ENCODE measurements at places on chromosomes 12 and 14.

GRCh38 chr14:76271041-76271755, 104.7 kb upstream of the ESRRB start:
- no peak for DNase-seq

DNA sequence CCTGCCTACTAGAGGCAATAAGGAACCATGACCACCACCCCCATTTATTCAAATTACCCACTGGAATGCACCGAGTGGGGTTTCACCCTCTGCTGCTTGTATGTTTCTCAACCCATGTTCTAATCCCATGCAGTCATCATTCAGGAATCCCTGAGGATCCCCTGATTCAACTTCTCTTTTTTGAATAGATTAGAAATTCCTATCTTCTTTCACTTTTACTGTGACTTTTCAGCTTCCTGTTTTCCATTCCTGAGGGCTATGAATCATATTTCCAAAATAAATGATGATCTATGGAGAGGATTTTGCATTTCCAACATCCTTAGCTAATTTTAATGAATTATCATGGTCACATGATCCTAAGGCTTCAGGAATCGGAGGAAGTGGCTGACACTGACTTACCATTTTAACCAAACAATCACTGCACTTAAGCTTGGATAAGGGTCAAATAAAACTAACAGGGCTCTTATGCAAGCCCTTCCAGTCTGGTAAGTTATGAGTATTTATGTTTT, 19.4 kb upstream of the P2RX4 start:
- DNase-seq, result peak; percentile 94

GRCh38 chr12:67355428-67356379, 86.5 kb downstream of the CAND1 start:
- DNase-seq, result peak; percentile 40

DNA sequence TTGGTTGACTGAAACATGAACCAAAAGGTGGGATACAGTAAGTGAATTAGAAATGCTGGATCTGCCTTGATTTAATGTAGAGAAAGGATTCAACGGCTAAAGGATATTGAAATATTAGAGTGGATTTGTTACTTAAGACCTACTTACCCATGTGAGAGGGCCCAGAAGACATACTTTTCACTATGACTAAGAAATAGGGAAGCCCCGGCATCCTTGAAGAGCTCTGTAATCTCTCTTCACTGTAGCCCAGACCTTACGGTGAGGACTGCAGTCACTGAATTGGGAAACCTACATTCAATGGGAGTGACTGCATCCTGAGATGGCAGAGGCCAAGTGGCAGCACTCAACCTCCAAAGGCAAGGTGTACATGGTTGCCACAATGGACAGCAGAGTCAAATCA, 52.5 kb downstream of the KANSL2 start:
- no peak for DNase-seq

GRCh38 chr12:6199531-6200255, 507 bp upstream of the CD9 start:
- DNase-seq, result no peak

DNA sequence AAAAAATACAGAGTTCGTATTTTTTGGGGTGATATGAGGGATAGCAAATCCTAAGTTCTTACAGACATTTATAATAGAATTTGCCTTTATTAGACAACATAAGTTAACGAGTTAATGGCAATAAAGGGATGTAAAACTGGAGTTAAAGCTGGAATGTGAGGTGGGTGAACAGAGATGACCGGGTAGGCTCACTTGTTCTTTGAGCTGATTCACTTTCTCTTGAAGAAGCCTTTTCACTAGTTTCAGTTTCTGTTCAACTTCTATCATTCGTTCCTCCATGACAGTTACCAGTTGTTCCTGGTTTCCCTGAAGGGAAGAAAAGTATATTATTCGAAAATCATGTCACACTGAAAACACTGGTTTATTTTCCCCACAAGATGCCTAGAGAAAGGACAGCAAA, 57.7 kb upstream of the SAV1 start:
- DNase-seq, result no peak

DNA sequence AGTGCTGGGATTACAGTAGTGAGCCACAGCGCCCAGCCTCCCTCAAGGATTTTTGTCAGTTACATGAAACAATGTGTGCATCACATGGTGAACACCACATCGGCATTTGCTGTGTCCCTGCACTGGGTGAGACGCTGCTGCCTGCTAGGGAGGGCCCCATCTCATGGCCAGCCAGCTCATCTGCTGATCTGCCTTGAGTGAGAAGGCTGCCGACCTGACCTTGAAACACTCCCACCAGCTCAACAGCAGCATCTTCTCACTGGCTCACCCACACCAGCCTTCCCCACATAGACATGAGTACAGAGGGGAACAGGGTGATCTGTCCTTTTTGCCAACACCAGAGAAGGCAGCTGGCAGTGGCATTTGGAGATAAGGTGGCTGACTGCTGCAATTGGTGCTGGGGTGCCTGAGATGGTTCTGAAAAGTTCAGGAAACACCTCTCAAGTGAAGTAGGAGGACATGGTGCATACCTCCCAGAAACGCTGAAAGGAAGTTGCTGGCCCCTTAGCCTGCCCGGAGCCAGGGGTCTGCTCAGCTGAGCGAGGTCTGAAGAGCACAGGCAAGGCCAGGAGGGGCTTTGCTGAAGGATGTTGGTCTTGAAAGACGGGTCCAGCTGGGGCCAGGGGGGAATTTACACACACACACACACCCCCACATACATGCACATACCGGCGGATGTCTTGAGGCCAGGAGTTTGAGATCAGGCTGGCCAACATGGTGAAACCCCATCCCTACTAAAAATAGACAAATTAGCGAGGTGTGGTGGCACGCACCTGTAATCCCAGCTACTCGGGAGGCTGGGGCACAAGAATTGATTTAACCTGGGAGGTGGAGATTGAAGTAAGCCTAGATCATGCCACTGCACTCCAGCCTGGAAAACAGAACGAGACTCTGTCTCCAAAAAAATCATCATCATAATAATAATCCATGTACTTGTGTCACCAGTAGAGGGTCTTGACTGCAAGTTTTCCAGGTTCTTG, 14.3 kb upstream of the PPP1R13B start:
- DNase-seq, result no peak

- DNase-seq, result no peak
Measured at GRCh38 chr12:4279198-4279690, 5.7 kb downstream of the CCND2 start.

GRCh38 chr14:74048281-74048680, 29.1 kb downstream of the BBOF1 start:
- no peak for DNase-seq
